Stomach (tissue), 19 donors: ENCODE measurements at places on chromosomes 7 and 10. TPM values are rescaled to one million over a fixed set of nuclear protein-coding genes. Genes with fewer than 3 reads are reported as not detected.

DNA sequence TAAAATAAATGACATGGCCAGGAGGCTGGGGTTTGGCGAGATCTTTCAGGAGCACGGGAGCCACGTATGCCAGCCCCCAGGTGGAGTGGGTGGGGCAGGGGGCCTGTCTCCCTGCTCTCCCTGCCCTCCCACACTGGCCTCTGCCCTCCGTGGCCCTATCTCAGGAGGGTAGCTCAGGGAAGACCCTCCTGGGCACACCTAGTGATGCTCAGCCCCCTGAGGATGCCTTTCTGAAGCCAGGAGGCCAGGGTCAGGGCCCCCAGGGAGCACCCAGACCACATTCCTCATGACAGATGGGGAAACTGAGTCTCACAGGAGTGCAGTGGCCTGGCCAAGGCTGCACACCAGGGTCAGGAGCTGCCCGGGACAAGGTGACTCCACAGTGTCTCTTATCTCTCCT lies 223.4 kb downstream of the ELFN1 start:
- no peak for DNase-seq

DNA sequence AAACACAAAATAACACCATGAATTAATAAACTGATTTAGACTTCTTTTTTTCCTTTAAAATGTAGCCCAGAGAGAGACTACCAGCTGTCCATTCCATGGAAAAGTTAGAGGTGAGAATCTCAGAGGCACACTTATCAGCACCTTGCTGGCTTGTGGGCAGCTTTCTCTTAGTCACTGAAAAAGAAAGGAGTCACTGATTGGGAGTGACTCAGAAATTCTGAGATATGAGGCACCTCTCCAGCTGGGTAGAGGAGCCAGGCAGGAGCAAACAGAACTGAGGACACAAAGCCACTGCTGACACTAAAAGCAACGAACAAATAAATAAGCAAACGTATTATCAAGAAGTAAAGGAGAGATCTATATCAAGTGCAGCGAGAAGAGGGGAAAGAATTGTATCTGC lies 310.6 kb downstream of the PARD3 start:
- peak; percentile 59 for DNase-seq

GRCh38 chr10:26488344-26488743 lies 50.2 kb downstream of the APBB1IP start:
- DNase-seq: no peak

DNA sequence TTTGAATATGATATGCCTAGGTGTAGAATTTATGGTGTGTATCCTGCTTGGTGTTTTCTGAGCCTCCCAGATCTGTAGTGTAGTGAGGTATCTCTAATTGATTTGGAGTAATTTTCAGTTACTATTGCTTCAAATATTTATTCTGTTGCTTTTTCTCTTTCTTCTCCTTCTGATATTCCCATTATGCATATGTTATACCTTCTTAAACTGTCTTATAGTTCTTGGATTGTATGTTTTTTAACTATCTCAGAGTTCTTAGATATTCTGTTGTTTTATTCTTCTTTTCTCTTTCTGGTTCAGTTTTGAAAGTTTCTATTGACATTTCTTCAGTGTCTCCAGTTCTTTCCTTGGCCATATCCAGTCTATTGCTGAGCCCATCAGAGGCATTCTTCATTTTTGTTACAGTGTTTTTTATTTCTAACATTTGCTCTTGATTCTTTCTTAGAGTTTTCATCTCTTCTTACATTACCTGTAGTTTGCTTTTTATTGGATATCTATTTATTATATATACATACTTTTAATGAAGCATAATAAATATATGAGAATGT lies 205.4 kb upstream of the LRGUK start:
- no peak for DNase-seq

GRCh38 chr7:31020161-31020560 lies 31.9 kb upstream of the ADCYAP1R1 start:
- no peak for DNase-seq

DNA sequence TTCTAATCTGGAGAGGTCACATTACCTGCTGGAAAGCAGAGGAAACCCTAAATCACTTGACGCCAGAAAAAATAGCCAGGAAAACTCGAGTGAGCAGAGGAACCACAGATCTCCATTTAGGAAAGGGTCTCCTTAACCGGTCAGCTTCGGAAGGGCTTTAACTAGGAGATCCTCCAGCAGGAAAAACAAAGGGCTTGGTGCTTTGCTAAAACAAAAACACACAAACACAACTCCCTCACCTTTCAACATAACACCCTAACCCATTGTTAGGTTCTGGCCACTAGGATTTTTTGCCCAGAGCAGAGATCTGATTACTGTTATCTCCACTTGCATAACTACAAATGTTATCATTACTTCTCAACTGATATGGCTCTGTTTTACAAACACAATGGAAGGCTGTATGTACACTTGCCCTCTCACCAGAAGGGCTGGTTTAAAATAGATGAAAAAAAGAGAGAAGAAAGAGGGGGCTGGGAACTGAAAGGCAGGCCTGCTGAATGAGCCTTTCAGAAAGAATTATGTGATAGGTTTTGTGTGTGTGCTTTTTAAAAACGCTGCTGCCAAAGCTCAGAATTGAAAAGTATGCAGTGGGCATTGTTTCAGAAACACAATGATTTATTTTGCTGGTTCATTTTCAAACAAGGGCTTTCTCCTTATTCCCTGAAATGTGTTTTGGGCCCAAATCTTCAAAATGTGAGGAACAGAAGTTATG lies 161.5 kb downstream of the FGFR2 start:
- peak; percentile 61 for DNase-seq

DNA sequence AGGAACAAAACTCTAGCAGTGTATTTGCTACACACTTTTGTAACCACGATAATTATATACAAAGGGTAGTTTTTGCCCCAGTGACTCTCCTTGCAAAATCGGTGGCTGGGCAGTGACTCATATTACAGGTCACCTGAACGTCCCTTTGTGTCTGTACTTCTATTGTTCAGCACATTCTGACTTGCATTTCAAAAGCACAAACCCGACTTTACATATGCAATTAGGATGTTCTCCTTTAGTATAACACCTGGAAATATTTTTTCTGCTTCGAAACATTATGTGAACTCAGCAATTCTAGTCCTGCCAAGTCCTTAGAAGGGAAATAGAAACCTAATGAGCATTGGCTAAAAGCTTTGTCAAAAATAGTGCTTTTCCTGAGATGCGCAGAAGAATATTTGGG lies 6.0 kb downstream of the PRR15 start:
- DNase-seq: no peak

CTAGE6 gene
- 1.3 TPM for total RNA-seq

GCK gene
- not detected for total RNA-seq

GATA3 gene
- 1.2 TPM for total RNA-seq

GPR37 gene
- 3.6 TPM for total RNA-seq

DOCK4 gene
- 18.8 TPM for total RNA-seq
